ENCODE measurements at places on chromosomes 1 and 21.

GRCh38 chr1:64505944-64506655, 36.2 kb downstream of the CACHD1 start:
- DNase-seq: peak; percentile 36

DNA sequence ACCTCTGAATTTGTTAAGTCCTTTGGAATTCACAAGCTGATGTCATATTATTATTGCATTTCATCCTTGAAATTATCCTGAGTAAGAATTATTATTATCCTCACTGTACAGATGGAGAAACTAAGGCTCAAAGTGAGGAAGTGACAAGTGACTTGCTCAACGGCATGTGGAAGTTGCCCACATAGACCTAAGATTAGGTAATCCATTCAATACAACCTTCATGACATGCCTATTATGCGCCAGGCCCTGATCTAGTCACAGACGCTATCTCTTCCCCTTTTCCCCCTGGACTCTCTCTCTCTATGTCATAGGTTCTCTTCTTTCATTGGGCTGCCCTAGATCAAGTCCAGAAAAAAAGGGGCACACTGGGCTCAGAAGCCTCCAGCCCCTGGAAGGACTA, 84.9 kb upstream of the KCNK2 start:
- no peak for DNase-seq

GRCh38 chr1:232138044-232138443, 491.9 kb downstream of the SIPA1L2 start:
- no peak for DNase-seq

DNA sequence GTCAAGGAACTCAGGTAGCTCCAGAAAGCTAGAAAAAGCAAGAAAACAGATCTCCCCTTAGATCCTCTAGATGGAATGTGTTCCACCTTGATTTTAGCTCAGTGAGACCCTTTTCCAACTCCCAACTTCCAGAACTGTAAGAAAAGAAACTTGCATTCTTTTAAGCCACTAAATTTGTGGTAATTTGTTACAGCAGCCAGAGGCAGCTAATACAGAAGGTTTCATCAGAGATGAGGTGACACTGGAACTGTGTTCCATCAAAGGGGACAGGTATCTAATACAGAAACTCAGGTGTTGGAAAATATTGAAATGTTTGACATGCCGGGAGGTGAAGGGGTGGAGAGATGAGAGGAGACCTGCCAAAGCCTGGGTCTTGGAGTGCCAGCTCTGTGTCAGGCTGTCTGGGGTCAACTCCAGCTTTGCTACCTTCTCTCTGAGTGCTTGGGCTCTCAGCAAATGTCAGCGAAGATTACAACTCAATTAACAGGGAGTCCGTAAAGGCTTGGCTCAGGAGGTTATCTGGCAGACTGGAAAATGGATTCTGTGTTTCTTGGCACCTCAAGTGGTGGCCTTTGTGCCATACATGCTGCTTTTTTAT, 71.3 kb downstream of the PLPP3 start:
- no peak for DNase-seq

DNA sequence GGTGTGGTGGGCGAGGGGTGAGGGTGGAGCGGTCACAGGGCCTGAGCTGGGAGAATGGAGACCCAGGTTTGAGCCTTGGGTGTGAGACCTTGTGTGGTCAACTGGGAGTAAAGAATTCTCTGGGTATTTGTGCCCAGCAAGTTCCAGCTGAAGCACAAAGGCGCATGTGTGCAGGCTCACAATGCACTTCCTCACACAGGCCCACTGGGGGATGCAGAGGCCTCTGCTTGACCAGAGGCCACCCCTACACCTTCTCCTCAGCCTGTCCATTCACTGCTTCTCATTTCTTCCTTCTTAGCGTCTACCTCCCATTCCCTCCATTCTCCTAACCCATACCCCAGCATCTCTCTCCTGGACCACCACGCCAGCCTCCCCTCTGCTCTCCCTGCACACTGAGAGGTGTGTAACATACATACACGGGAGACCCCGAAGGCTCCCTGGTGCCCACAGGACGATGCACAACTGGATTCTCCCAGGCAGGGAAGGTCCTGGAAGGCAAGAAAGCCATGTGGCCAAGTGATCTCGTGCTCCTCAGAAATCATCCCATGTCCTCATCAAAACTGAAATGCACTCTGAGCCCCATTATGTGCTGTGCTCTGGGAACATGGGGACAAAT, 12.3 kb upstream of the TTC39A start:
- DNase-seq: no peak

DNA sequence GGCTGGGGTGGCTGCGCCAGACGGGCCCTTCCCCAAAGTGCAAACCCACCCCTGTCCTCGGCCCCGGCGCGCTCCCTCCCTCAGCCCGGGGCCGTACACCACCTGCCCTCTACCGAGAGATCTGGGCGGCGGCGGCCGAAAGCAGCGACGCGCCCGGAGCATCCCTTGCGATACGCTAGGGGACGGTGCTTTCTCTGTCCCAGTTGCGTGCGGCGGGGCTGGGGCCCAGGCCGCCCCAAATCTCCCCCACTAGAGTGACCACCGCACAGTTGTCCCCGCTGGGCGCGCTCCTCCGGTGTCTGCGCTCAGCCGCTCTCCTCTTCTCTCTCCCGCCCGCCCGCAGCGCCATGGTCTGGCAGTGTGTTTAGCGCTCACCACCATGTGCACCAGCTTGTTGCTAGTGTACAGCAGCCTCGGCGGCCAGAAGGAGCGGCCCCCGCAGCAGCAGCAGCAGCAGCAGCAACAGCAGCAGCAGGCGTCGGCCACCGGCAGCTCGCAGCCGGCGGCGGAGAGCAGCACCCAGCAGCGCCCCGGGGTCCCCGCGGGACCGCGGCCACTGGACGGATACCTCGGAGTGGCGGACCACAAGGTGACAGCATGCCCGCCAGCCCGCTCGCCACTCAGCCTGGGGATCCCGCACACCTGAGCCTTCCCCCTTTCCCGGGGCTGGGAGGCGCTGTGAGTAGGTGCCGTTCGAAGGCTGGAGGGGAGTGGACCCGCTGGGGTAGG, 1.0 kb downstream of the ST6GALNAC5 start:
- peak; percentile 11 for DNase-seq

DNA sequence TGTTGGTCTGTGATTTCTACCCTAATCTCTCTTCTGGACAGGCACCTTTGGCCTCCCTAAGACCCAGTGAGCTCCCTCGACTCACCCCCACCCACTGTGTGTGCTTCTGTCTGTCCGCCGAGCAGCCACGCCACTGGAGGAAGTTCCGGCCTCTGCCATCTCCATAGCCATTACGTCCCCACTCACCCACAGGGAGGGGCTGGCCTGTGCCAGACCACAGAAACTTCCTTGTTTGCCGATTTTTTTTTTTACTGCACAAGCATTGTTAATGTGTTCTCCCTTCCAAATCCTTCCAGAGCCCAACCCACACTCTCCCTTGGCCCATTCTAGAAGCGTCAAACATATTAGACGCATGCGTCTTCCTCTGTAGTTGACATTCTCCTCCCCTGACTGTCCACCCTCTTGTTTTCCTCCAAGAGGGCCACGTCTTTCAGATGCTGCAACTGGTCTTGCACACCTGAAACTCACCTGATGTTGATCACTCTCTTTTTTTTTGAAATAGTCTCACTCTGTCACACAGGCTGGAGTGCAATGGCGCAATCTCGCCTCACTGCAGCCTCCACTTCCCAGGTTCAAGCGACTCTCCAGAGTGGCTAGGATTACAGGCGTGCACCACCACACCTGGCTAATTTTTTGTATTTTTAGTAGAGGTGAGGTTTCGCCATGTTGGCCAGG, 72.3 kb downstream of the EVA1C start:
- peak; percentile 27 for DNase-seq

DNA sequence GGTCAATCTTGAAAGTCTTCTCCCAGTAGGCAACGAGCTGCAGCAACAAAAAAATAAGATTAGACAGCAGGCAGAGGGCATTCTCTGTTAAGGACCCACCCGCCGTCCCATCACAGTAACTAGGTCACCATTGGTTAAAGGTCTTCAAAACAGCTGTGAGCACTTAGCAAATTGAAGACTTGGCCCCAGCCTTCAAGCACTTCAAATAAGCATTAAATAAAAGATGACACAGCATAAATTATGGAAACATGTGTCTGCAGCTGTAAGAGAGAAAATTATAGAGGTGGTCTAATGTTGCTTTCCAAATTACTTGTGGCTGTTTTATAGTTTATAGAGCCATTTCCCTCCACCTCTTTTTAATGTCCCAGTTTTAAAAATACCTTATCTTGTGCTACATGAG, 61.2 kb downstream of the VANGL1 start:
- no peak for DNase-seq

DNA sequence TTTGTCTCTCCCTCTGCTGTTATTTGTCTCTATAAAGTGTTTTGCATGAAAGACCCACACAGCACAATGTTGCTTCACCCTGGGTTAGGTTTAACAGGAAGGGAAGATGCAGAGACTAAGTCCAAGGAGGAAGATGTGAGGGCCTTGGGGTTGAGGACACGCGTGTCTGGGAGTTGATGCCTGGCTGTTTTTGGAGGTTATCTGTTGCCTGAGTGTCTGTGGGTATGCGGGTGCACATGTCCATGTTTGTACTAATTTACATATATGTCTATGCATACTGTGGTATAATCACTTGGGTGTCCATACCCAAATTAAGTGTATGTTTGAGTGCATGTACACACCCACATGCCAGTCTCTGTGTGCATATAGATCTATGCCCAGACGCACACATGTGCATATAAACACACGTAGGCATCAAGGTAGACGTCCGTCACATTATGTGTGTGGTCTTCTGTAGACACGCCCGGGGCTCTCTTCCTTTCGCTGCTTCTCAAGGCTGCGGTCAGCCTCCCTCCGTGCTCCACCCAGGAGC, 962 bp upstream of the MAN1C1 start:
- no peak for DNase-seq

DNA sequence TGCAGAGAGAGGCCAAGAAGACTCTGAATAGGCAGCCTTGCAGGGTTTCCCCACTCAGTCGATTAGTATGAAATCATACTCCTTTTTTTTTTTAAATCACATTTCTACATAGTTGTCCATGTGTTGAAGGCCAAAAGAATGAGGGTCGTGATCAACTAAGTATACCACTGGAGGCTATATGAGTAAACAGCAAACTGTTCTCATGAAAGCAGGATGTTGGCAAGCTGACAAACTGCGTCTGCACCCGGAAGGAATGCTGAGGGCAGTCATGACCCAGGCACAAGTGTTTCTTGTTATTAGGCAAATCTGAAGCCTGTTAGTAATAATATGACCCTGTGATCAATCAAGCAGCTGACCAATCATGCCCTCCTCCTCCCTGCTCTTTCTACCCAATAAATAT, 213.2 kb downstream of the USH2A start:
- no peak for DNase-seq

DNA sequence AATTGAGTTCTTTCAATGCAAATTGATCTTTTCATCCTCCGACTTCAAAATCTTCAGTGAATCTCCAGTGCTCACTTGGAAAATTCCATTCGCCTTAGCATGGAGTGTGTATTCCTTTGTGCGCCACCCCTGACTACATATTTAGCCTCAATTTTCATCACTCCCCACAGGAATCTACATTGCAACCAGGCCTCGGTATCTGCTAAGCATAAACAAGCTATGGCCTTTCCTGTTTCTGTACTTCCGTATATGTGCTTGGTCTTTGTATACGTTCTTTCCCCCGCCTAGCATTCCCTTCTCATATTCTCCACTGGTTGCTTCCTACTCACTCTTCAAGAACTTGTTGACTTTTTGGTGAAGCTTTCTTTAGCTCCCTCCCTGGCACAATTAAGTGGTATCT, 470.8 kb downstream of the LMO4 start:
- DNase-seq: no peak

GRCh38 chr1:153360190-153360589, 2.5 kb downstream of the S100A9 start:
- no peak for DNase-seq

DNA sequence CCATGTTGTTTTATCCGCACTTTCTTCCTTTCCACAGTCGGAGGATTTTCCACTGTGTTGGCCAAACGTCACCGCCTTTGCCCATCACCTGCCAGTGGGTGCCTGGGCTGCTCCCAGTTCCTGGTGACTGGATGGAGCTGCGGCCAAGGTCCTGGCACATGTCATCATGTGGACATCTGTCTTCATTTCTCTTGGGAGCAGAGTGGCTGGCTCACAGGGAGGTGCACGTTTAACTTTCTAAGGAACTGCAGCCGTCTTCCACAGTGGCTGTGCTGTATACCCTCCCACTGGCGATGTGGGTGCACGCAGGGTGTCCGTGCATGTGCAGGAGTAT, 19.5 kb upstream of the RNF223 start:
- no peak for DNase-seq

DNA sequence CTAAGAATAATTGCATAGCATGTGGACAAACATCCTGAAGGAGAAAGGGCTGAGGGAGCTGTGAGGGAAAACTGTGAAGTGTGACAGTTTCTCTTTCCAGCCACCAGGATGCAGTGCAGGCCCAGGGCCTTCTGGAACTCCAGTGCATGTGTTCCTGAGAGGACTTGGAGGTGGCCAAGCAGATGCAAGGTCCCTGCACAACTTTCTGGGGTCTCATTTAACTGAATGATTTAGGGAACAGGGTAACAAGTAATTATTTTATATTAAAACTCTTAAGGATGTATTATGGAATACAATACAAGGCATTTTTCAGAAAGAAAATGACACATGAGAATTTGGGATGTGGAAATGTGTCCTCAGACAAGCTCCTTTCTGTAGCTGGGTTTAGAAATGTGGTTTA, 61.2 kb upstream of the MCOLN3 start:
- peak; percentile 73 for DNase-seq

DNA sequence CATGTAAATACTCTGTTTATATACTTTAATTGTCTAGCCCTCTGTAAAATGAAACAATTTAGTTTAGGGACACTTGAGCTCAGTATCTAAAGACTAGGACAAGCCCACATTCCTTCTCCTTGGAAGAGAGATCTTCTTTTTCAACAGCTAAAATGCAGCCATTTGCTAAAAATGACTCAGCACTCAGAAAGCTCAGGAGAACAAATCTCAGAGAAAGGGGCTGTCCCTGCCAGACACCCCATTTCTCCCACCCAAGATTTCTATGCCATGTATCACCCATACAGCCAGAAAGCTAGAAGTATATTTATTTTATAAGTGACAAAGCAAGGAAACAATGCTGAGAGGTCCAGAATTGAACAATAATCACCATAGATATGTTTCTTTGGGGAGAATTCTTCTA, 23.2 kb upstream of the PRDX6 start:
- DNase-seq: no peak

DNA sequence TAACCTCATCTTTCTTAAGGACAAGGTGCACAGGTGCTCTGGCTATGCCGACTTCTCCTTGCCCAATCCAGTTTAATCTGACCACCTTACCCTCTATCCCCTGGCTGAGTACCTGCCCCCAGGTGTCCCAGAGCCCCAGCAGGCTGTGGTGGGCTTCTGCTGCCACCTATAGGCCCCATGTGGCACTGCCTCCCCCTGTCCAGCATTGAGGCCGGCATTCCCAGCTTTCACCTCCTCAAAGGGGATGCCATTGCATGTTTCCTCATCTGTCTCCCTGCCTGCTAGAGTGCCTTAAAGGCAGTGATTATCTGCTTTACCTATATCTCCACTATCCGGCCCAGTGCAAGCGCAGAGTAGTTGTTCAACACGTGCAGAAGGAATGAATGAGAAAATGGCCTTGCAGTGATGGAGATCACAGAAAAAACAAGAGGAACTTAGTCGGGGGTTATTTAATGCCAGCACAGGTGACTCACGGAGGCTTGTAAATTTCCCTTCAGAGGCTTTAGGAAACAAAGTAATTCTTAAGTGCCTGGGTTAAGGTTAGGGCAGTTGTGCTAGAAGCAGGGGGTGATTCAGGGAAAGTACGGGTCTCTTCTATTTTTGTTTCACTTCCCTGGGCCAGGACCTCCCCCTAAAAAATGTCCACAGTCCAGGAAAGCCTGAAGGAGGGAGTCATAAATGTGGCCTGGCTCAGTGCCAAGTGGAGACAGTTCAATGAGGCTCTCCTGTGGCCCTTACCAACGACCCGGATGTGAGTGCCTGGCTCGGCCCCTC, 131.8 kb upstream of the NGF start:
- peak; percentile 58 for DNase-seq
